ENCODE measurements at places on chromosomes 6 and 20.

DNA sequence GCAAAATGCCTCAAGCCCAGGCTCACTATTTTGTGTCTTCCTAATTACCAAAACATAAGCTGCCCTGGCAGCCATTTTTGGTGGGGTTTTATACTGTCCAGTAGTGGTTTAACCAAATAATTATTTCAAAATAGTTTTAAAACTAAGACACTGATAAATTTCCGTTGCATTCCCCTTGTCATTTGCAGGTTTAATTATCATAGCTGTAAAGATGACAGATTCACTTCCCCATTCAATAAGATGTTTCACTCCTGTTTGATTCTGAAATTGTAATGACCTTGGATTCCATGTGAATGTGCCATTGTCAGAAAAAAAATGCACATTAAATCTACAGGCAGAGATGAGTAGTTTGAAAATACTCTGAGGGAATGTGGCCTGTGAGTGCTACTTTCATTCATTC is 172.0 kb downstream of the COL9A1 start:
- DNase-seq = no peak

- no peak for DNase-seq
Observed at GRCh38 chr20:1555952-1556351, 1.6 kb downstream of the SIRPD start.

GRCh38 chr6:108653949-108654348 is 93.2 kb downstream of the FOXO3 start:
- no peak for DNase-seq

DNA sequence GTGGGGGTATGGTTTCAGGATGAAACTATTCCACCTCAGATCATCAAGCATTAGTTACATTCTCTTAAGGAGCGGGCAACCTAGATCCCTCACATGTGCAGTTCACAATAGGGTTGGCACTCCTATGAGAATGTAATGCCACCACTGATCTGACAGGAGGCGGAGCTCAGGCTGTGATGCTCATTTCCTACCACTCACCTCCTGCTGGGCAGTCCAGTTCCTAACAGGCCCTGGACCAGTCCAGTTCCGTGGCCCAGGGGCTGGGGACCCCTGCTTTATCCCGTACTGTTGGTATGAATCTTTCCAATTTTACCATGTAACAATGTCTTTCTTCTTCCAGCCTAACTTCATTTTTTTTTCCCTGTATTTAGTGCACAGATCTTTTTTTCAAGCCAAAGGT is 94.9 kb downstream of the OGFRL1 start:
- no peak for DNase-seq

DNA sequence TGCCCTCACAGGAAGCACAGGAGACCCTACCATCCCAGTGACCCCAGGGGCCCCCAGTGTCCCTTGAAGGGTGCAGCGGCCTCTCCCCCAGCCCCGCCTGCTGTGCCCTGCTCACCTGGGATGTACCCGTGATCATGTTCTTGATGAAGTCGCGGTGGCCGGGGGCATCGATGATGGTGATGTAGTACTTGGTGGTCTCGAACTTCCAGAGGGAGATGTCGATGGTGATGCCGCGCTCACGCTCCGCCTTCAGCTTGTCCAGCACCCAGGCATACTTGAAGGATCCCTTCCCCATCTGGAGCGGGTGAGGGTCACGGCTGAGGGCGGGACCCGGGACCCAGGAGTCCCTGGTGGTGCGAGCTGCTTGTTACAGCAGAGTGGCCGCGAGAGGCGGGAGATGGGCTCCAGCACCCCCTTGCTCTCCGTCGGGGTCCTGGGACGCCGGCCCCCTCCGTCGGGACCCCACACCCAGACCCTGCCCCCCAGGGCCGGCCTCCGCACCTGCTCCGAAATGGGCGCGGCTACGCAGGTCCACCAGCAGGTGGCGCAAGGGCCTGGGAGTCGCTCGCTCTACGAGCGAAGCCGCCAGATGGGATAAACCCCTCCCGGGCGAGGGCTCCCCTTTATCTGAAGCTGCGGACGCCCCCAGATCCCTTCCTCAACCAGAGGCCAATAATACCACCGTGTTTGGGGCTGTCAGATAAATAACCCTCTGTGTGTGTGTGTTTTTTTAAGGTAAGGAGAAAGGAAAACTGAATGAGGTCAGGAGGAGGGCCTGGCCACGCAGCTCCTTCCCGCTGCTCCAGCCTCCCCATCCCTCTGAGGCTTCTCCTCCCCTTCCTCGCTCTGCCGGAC is 2.9 kb downstream of the EEF1A2 start:
- peak; percentile 77 for DNase-seq

DNA sequence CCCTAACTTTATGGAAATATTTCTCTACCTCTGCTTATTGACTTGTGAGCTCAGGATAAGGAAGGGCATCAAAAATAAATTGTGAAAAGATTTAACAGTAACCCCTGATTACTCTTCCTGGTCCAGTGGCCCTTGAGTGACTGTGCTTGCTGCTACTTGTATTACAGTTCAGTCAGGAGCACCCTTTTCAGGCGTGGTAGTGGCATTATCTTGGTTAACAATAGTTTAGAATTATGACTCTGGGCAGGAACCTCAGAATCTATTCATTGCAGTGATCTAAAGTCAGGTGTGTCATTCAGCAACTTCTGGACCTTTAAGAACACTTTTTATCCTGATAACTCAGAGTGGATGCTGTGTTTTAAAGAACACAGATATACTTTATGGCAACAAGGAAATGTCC is 43.4 kb downstream of the FAM135A start:
- DNase-seq = no peak

DNA sequence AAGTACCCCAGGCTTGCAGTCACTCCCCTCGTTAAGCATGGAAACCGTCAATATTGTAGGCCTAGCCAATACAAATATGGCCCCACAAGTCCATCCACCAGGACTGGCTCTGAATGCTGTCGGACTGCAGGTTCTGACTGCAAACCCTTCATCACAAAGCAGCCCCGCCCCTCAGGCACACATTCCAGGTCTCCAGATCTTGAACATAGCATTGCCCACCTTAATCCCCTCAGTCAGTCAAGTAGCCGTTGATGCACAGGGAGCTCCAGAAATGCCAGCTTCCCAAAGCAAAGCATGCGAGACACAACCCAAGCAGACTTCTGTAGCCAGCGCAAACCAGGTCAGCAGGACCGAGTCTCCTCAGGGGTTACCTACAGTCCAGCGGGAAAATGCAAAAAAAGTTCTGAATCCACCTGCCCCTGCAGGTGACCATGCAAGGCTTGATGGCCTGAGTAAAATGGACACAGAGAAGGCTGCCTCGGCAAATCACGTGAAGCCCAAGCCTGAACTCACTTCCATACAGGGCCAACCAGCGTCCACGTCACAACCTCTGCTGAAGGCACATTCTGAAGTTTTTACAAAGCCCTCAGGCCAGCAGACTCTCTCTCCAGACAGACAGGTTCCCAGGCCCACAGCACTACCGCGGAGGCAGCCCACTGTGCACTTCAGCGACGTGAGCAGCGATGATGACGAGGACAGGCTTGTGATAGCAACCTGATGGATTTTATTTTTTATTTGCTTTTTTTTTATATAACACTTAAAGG is 126.2 kb upstream of the EDN1 start:
- no peak for DNase-seq

DNA sequence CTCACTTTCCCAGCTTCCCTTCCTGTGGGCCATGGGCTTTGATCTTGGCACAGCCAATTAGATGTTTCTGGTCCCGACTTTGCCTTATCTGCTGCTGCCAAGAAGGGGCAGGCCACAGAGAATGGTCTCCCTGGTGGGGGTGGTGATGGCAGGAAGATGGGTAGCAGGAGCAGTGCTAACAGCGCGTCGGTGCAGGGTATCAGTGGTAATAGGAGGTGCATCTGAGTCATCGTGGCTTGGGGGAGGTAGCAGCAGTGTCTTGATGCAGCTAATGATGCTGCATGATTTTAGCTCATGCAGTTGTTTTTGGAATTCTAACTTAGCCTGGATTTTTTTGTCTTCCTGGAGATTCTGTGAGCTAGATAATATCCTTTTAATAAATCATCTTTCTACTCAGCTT is 18.9 kb upstream of the MAS1 start:
- no peak for DNase-seq

DNA sequence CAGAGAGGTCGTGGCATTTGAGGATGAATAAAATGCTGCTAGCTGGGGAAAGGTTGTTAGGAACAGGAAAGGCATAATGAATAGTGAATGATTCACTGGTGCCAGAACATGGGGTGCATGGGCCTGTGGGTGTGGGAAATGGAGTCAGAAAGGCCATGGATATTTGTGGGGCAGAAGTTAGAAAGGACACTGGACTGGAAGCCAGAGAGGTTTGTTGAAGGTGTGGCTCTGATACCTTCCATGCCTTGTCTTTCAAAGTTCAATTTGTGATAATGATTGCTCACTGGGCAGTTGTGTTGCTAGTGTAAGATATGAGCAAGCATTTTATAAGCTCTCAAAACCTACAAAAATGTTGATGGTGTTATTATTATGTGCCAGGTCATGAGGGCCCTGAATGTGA is 32.7 kb downstream of the LRRC1 start:
- DNase-seq = no peak

- no peak for DNase-seq
Observed at GRCh38 chr6:73710470-73710869, 14.5 kb downstream of the CD109 start.

- no peak for DNase-seq
Observed at GRCh38 chr6:50608421-50608820, 104.9 kb upstream of the TFAP2D start.

- no peak for DNase-seq
Observed at GRCh38 chr6:2171728-2172127, 73.7 kb downstream of the GMDS start.

DNA sequence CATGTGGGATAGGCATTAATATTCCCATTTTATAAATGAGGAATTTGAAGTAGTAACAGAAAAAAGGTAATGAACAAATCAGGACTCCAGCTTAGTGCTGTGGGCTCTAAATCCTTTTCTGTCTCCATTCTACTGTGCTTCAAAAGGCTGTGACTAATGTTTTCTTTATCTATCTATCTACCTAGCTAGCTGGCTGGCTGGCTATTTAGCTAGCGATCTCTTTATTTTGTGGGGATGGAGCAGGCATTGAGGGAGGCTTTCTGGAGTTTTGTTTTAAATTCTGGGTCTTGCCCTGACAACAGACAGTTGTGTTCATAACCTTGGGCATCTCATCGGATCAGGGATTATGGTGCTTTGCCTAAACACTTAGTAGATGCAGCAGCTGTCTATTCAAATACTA is 139.2 kb downstream of the SOX4 start:
- no peak for DNase-seq

DNA sequence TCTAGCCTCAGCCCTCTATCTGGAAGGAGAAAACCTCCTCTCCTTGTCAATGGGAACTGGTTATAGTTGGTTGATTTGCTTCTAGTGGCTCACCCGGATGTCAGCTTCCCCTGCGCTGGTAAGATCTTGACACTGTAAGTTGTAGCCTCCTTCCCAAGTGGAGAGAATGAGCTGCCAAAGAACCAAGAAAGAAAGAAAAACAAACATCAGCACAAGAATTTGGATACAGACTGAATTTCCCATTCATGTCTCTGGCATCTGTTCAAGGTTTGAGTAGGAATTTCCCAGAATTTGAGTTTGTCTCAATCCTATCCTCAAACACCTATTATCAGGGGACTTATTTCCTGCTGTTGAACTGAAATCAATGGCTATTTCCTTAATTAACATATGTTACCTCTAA is 44.1 kb downstream of the ELOVL2 start:
- DNase-seq = no peak

GRCh38 chr6:97066056-97066455 is 141.5 kb downstream of the KLHL32 start:
- no peak for DNase-seq

- DNase-seq = no peak
Observed at GRCh38 chr6:16244869-16245451, 6.6 kb downstream of the GMPR start.

DNA sequence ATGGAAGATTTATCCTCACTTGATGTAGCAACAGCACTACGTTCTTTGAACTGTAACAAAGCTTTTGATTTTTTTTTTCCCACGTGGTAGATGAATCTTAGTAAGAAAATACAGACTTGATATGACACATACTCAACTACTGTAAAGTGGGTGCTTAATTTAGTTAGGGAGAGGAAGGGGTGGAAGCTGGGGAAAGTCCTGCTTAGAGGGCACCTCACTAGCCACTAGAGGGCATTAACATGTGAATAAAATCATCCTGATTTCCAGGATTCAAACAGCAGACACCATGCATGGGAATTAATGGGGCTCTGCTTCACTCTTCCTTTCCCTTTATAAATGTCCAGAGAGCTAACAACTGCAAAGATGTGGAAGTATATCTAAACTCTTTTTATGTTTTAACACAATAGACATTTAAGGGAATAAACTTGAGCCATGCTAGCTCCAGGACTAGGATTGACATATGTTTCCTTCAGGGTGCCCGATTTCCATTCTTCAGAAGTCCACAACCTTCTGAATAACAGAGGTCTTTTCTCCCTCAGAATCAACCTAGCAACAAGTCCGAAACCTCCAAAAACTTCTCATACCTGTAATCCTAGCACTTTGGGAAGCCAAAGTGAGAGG is 250.1 kb downstream of the ATXN1 start:
- DNase-seq = no peak

DNA sequence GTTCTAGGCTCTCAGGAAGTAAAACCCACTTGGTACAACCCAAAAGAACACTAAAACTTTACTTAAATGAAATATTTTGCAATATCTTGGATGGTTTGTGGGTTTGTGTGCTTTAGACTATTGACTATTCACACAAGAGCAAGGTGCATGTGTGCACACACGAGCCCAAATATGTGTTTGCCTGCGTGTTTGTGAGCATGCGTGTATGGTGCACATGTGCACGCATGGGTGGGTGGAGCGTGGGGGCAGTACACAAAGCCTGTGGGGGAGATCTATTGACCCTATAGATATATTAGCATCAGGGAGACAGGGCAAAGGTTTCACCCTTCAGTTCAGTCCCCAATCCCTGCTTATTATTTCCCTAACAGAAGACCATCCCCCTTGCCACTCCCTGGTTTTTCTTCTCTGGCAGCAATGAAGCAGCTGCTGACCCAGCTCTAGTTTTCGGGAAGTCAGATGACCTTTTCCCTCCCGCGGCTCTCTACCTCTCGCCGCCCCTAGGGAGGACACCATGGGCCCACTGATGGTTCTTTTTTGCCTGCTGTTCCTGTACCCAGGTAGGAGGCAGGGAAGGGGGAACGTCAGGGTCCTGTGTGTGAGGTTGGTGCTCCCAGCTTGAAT is at the start of gene C2:
C2 (plus strand) TSS at position 476 of the 621 bp plus-strand sequence; CDS start at position 512, 36 bp downstream.
- no peak for DNase-seq

- DNase-seq = no peak
Observed at GRCh38 chr6:6881438-6882225, 226.1 kb upstream of the RREB1 start.

- DNase-seq = no peak
Observed at GRCh38 chr6:90414352-90414751, 117.7 kb upstream of the BACH2 start.

DNA sequence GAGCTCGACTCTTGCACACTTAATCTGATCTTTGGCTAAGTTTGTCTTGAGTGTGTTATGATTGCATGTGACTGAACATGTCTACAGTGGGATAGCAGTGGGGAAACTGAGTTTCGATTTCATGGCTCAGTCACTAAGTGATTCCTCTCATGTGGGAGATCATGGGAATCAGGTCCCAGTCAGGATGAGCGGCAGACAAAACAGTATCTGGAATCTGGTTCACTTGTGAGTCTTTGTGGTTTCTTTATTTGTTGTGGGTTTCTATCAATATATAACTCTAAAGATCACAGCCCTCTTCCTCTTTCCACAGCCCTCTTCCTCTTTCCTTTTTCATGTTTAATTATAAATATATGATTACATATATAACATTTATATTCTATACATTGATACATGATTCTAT is 4.0 kb downstream of the RPP21 start:
- DNase-seq = no peak
